ENCODE measurements at places on chromosomes 6 and 20.

DNA sequence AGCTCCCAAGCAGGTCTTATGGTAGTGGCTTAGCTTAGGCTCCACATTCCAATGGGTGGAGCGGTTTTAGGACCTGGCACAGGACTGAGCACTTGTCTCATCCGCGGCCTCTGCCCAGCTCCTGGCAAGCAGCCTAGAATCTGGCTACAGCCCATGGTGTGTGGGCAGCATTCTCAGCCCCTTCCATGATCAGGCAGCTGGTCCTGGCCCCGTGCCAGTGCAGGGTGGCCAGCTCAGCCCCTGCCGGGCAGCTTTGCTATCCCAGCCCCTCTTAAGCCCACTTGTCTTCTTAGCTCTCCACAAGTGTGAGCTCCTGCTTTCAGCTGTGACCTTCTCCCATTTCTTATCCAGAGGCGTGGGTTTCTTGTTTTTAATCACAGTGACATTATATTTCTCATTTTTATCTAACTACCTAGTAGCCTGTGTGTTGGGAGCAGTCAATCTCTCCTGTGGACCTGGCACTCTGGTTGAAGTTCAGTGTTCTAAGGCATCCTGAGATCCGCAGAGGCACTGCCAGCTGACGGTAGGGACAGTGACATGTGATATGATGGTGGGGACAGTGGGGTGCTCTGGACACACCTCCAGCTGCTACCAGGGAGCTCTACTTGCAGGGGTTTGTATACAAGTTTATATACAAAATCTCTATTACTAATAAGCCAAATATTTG, 119.9 kb upstream of the PRND start:
- peak; percentile 76 for DNase-seq

- DNase-seq: no peak
These were observed 21.5 kb downstream of the MANBAL start for GRCh38 chr20:37310951-37311350.

DNA sequence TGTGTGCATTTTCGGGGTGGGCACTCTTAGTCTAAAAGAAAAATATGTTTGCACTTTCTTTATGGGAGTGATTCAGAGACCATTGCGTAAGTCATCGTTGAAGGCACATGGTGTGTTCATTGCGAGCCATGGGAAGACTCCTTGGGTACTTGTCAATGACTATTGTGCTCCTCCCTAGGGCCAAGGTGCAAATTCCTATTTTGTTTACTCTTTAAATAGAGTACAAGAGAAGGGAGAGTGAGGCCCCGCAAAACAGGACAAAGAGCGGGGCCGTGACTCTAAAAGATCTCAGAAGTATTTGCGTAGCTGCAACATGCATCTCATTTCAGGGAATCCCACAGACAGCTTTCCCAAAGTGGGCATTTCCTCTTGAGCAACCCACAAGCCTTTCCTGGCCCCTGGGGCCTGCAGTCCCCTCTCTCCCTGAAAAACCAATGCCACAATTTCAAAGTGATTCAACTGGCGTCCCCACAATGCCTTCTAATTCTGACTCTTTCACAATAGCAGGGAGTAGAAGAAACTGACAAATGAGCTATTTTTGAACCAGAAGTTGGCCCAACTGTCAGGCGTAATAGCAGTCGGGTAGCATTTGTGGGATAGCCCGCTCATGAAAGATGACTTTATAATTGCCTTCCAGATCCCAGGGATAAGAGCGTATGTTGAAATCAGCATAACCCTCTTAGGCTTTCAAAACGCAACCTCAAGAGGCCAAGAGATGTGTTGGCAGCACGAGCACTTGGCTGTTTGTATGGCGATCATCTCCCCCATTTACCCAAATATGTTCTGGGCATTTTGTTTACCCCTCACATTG, 277.9 kb upstream of the BMP2 start:
- no peak for DNase-seq

- DNase-seq: no peak
These were observed 122.8 kb downstream of the CCDC170 start for GRCh38 chr6:151616600-151616999.

DNA sequence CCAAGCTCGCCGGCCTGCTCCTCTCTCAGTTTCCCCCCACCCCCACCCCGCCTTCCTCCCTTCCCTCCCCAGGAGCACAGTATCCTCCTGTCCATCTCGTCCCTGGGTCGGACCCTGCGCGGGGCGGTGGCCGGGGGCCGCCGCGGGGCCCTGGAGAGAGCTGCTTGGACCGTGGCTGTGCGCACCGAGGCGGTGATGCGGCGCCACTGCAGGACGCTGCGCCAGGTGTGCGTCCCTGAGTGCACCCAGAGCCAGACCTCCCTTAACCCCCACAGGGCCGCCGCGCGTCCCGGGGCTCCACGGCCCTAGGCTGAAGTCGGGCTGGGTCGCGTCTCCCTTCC, 2.2 kb downstream of the C20orf204 start:
- DNase-seq: no peak

DNA sequence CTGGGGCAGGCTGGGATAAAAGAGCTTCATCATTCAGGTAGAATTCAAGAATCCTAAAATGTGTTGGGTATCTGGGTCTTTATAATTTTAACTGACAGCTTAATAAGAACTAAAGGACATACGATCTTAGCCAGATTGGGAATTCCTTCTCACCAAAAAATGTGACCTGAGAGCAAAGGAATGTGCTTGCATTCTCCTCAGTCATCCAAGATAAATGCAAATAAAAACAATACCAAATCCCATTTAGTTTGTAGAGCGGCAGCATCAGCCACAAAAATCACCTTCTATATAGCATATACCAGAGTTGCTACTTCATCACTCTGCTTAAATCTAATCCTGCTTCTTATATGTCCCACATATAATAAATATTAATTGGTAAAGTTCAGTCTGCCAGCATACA, 16.9 kb downstream of the USP49 start:
- DNase-seq: no peak

DNA sequence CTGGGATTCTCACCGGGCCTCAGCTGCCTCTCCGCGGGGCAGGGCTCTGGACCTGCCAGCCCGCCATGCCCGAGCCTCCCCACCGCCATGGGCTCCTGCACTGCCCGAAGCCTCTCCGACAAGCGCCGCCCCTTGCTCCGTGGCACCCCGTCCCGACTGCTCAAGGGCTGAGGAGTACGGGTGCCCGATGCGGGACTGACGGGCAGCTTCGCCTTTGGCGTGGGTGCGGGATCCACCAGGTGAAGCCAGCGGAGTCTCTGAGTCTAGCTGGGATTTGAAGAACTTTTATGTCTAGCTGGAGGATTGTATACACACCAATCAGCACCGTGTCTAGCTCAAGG, 5.3 kb upstream of the RANBP9 start:
- no peak for DNase-seq

Data from hypothalamus (tissue), 51 donors.